ENCODE measurements at places on chromosomes 16 and 17. TPM values are rescaled to one million over a fixed set of nuclear protein-coding genes. Genes with fewer than 3 reads are reported as not detected.
A peak's percentile ranks its signal among the peaks of the same experiment; 100 is the strongest.

- no peaks in the 10 kb centered on the region for H3K27me3 ChIP-seq
- no peak overlapping the region for H3K27ac ChIP-seq
- H3K4me1 ChIP-seq = peaks cover 46% of the 10 kb centered on the region
- no peak for DNase-seq
- H3K4me3 ChIP-seq = no peak overlapping the region
Observed at GRCh38 chr17:1182811-1183170, 3.0 kb upstream of the ABR start.

- no peak for DNase-seq
- no peaks in the 10 kb centered on the region for H3K27me3 ChIP-seq
- no peak overlapping the region for H3K27ac ChIP-seq
Observed at GRCh38 chr17:56468840-56469239, 124.7 kb upstream of the NOG start.

Gene ZNF469
- total RNA-seq = 1.2 TPM

- no peaks in the 10 kb centered on the region for H3K36me3 ChIP-seq
- peak; percentile 77 for DNase-seq
- H3K4me1 ChIP-seq = no peaks in the 10 kb centered on the region
- H3K4me3 ChIP-seq = no peak overlapping the region
Observed at GRCh38 chr17:42067371-42068091, 17.1 kb upstream of the C17orf113 start.

- H3K4me1 ChIP-seq = peaks cover 6% of the 10 kb centered on the region
- DNase-seq = no peak
- no peak overlapping the region for H3K27ac ChIP-seq
- no peaks in the 10 kb centered on the region for H3K36me3 ChIP-seq
Observed at GRCh38 chr17:67211742-67212141, 33.3 kb downstream of the HELZ start.

Gene CEP295NL
- 10.1 TPM for total RNA-seq

DNA sequence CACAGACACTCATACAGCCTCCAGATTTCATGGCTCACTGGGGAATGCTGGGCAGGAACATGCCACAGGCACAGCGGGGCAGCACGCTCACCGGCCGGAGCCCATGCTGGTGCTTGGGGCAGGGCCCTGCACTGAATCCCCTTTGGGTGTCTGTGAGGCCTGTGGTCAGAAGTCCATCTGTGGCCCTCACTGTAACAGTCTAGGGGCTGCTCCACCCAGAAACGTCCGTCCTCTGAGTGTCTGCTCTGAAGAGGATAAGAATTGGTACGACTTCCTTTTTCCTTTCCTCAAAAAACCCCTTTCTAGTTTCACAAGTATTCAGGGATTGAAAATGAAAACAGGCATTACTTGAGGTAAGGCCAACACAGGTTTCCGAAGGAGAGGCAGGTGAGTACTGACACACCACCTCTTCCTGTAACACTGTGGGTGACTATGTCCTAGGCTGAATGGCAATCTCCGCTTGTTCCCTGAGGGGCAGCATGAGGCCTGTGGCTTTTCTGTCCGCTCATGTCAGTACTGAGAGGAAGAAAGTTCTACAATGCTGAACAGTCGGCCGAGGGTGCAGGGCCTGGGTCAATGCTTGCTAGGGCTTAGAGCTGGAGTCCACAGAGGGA lies 42.5 kb downstream of the TMEM11 start:
- no peaks in the 10 kb centered on the region for H3K27me3 ChIP-seq
- no peak overlapping the region for H3K27ac ChIP-seq
- no peak overlapping the region for H3K4me3 ChIP-seq
- no peak for DNase-seq

DNA sequence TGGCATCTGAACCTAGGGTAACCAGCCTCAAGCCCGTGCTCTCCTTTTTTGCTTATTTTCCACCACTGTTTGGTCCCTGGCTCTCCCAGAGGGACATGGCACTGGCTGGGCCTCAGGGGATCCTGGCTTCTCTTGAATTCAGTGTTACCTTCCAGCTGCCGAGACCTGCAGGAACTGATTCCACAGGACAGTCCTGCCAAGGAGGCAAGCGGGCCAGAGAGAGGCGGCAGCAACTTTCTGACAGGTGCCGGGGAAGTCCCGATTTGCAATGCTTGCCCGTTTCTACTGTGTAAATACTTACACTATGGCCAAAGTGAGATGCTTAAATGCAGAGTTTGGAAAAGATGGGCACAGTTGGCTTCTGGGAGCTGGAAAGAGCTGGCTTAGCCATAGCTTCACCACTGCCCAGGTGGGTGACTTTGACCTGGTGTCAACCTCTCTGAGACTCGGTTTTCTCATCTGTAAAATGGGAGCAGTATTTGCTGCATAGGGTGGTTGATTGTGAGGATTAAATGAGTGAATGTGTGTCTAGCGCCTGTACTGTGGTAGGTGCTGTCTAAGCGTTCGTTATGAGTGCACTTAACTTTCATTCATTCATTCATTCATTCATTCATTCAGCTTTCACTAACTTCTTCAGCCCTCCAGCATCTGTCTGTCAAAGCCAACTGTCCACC lies 124.9 kb downstream of the CMIP start:
- no peaks in the 10 kb centered on the region for H3K27me3 ChIP-seq
- H3K27ac ChIP-seq = no peak overlapping the region
- no peak overlapping the region for H3K4me3 ChIP-seq
- H3K36me3 ChIP-seq = no peaks in the 10 kb centered on the region

Gene CCL13
- 35.2 TPM for total RNA-seq

DNA sequence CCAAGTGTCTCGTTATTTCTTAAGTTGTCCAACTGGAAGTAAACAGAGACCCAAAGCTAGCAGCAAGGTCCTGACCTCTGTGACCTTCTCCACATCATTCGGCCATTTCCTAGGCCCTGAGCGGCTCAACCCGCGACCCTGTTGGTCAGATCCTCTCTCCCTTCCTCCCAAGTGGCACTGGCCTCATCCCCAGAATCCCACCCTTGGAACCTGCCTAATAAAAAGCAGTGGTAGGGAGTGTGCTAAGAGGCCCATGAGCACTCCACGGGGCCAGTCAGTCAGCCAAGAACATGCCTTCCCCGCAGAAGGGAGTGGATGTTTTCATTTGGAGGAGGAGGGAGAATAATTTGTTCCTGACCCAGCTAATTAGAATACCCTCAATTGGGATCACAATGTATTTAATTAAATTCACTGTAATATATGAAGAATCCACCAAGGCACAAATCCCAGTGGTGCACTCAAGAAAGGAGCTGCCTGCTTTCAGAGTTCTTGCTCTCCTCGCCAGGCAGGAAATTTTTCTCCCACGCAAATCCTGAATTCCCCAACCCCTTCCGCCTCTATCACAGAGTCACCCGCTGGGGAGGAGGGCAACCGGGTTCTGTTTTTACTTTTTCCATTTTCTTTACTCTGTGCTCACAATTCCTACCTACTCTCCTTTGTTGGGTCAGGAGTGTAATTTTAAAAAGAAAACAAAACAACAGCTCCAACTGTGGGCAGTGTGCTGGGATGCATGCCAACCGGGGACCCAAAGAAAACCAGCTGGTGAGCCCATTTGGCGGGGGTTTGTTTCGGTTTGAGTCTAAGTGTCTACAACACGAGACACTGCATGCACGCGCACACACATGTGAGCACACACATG lies 153.4 kb downstream of the ZFHX3 start:
- no peak for DNase-seq
- peak overlapping the region; percentile 63 for H3K27ac ChIP-seq
- no peaks in the 10 kb centered on the region for H3K27me3 ChIP-seq
- H3K36me3 ChIP-seq = no peaks in the 10 kb centered on the region
- H3K4me1 ChIP-seq = no peaks in the 10 kb centered on the region

DNA sequence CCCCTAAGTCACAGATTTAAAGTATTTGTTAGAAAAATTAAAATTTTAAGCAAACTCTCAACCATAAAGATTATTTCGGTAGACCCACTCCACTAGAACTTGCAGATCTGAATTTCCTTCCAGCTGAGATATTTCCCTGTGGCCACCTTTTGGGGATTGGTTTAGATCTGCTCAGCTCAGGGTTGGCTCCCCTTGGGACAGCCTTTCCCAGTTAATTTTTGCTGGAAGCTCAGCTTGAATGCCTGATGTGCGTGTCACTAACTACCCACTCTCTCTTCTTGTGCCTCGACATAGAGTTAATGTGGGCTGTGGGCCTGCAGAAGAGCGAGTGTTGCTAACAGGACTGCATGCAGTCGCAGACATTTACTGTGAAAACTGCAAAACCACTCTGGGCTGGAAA lies 57.6 kb downstream of the YPEL2 start:
- DNase-seq = no peak
- no peaks in the 10 kb centered on the region for H3K4me1 ChIP-seq
- no peak overlapping the region for H3K4me3 ChIP-seq
- peak overlapping the region; percentile 15 for H3K27ac ChIP-seq

Gene ADGRG1
- total RNA-seq = 9.0 TPM

DNA sequence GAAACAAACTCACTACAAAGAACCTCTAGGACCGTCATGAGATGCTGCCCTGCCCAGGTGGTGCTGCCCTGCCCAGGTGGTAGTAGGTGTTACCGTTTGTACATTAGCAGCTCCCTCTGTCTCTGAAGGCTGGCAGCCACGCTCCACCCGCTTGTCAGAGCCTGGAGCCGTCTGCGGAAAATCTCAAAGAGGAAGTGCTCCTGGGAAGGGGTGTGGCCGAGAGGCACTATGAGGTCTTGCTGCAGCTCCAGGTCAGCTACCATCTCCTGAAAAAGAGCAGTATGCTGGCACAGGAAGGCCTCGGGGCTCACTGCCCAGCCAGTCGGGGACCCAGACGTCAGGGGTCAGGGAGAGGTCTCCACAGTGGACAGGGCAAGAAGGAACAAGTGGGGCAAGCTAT lies 28.3 kb downstream of the ZNF276 start:
- H3K4me1 ChIP-seq = peaks cover 3% of the 10 kb centered on the region
- no peak overlapping the region for H3K27ac ChIP-seq
- H3K4me3 ChIP-seq = no peak overlapping the region
- H3K27me3 ChIP-seq = no peaks in the 10 kb centered on the region
- DNase-seq = peak; percentile 18
- H3K36me3 ChIP-seq = no peaks in the 10 kb centered on the region

- peaks cover 65% of the 10 kb centered on the region for H3K4me1 ChIP-seq
- H3K36me3 ChIP-seq = no peaks in the 10 kb centered on the region
- H3K4me3 ChIP-seq = no peak overlapping the region
Observed at GRCh38 chr17:42289611-42290181, 1.4 kb downstream of the STAT5A start.

DNA sequence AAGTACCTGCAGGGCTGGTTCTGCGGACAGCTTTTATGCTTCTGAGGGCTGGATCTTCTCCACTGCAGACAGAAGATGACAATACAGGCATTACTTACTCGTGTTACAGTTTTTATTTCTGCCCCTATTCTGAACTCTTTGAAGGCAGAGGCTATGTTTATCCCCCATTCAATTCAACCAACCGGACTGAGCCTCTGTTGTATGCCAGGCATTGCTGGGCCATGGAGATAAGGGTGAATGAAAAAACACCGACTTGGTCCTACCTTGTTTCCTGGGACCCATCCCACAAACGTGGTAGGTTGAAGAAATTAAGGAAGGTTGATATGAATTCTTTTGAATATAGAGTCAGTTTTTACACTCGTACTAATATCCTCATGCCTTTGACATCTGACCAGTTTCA lies 10.0 kb upstream of the HP start:
- H3K4me1 ChIP-seq = no peaks in the 10 kb centered on the region
- H3K36me3 ChIP-seq = peaks cover 15% of the 10 kb centered on the region
- DNase-seq = no peak
- no peak overlapping the region for H3K4me3 ChIP-seq

Gene SPNS3
- not detected for total RNA-seq

DNA sequence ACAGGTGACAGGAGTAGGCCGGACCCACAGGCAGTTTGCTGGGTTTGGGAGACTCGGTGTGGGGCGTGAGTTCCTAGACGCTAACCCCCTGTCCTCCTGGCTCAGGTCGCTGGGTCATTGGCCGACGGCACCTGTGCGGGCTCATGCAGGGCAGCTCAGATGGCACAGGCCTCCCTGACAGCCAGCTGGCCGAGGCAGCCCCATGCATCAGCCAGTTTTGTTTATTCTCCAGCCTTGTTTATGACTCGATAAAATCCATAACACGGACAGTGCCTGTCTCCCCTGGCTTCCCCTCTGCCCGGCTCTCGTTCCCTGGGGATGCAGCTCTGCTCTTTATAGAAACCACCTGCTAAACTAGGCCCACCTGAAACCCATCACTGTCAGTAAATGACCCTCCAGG lies 46.0 kb downstream of the SDK2 start:
- no peaks in the 10 kb centered on the region for H3K36me3 ChIP-seq
- no peak for DNase-seq
- H3K4me1 ChIP-seq = peaks cover 12% of the 10 kb centered on the region
- no peak overlapping the region for H3K4me3 ChIP-seq
- no peak overlapping the region for H3K27ac ChIP-seq

GRCh38 chr16:81315271-81316175 lies 761 bp downstream of the GAN start:
- DNase-seq = peak; percentile 14
- H3K4me3 ChIP-seq = peak overlapping the region; percentile 84
- H3K27me3 ChIP-seq = no peaks in the 10 kb centered on the region

Gene PPY
- not detected for total RNA-seq

DNA sequence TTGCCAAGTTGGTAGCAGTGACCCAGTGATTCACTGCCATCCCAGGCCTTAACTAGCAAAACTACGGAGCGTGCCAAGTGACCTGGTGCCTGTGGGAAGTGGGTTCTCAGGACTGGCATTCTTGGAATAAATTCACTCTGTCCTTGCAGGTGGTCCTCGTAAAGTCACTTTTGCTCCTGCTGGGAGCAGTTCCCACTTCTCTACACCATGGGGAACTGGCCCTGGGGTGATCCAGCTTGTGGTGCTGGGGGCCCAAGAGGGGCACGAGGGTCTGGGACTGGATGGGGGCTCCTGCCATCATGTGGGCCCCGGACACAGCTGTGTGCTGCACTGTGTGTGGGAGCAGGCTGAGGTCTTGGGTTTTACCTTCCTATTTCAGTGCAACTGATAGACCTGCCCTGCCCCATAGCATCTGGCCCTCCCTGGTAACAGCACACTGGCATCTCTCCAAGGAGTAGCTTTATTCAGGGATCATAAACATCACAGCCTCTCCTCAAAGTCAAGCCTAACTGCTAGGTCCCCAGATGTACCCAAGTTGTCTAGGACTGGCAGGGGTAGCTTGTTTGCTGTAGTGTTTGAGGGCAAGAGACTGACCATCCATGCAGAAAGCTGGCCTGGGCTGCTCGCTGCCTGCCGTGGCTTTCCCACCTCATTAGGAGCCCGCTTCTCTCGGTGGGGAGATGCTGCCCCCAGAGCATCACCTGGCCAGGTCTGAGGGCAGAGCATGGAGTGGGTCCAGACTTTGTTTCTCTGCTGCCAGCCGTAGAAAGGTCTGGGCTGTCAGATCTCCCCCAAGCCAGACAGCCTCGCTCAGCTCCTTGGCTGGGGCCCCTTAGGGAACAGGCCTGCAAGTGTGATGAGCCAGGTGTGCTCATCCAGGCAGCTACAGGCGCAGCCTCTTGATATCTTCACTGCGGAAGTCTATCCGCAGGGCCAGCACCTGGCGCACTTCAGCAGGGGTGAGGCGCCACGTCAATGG lies 26.0 kb downstream of the FCSK start:
- no peak for DNase-seq
- H3K4me3 ChIP-seq = no peak overlapping the region
- no peaks in the 10 kb centered on the region for H3K27me3 ChIP-seq
